Uterus (tissue), 4 donors: ENCODE measurements at places on chromosomes 7 and 10. TPM values are rescaled to one million over a fixed set of nuclear protein-coding genes. Genes with fewer than 3 reads are reported as not detected.

Gene NOBOX
- not detected for total RNA-seq

Gene RTKN2
- total RNA-seq: 12.0 TPM

Gene NEUROD6
- total RNA-seq: not detected

Gene IDI2
- total RNA-seq: not detected

Gene SPDYE8
- not detected for total RNA-seq

Gene SPACDR
- total RNA-seq: not detected

Gene H2BK1
- 4.4 TPM for total RNA-seq

Gene UCMA
- not detected for total RNA-seq

Gene MMS19
- 87.7 TPM for total RNA-seq

Gene HPSE2
- total RNA-seq: 13.6 TPM

Gene CALML3
- total RNA-seq: not detected

Gene PON2
- total RNA-seq: 63.2 TPM

Gene MYL10
- not detected for total RNA-seq

DNA sequence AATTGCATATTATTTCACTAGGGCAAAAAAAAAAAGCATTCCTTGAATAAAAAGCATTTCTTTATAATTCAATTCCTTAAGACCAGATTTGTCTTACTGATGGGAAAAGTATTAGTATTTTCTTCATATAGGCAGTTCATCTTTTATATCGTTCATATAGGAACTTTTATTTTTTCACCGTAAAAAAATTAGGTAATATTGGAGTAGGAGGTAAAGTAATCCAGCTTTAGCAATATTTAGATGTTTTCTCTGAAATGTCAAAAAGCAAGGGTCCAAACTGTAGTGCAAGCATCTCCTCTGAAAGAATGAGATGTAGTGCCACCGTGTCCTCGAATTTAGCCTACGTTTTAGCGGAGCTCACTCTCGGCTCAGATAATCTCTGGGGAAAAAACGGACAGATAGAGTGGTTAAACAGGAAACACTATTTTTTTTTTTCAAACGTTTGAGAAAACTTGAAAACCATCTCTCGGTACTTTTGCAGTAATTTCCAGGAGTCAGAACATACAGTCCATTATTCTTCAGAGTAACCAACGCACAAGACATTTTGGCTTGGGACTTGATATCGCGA is 5.5 kb upstream of the SPAG6 start:
- no peak for DNase-seq

GRCh38 chr10:71221586-71222202 is 9.3 kb downstream of the UNC5B start:
- no peak for DNase-seq

DNA sequence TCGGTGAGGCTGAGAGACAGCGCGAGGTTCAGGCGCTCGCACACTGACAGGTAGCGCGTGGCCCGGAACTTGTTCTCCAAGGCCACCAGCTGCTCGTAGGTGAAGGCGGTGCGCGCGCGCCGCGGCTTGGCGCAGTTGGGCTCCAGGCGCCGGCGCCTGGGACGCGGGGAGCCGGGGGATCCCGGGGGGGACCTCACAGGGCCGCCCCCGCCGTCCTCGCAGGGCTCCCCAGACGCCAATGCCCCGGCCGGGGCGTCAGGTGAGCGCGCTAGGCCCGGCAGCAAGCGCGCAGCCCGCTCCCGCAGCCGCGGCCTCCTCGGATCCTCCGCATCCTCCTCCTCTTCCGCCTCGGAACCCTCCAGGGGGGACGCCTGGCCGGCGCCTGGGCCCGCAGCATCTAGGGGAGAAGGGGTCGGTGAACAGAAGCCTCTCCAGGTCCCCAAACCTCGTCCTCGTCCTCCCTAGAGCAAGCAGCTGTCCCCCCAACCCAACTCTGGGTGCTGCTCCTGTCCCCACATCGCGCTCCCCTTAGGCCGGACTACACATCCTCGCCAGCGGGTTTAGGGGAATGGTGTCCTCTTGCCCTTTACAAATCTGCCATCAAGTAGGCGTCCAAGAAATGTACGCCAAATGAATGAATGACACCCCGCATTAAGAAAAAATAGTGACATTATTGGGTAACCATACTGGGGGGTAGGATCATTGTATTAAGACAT is 1.9 kb downstream of the NKX1-2 start:
- DNase-seq: no peak

- DNase-seq: no peak
Measured at GRCh38 chr7:296373-296945, 6.5 kb downstream of the FOXL3 start.

DNA sequence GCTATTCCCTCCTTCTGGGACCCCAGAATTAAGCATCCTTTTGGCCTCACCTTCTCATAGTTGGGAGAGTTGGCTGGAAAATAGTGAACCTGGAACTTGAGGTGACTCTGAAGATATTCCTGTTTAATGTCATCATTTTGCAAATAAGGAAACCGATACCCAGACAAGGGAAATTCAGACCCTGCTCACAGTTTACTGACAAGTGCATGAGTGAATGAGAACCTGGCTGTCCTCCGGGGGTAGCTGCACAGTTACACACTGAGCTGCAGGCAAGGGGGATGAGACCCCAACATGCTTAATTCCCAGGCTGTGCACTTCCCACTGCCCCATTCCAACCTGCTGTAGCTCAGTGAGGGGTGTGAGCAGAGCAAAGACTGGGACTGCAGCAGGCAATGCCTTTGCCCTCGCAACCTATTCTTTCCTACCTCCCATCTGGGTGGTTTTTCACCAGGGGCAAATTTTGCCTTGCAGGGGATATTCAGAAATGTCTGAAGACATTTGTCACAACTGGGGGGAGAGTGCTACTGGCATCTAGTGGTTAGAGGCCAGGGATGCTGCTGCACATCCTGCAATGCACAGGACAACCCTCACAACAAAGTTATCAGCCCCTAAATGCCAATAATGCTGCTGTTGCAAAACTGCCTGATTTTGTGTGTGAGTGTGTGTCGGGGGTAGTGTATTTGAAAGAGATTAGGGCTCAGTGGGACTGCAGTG is 136.2 kb downstream of the SORCS3 start:
- DNase-seq: no peak

DNA sequence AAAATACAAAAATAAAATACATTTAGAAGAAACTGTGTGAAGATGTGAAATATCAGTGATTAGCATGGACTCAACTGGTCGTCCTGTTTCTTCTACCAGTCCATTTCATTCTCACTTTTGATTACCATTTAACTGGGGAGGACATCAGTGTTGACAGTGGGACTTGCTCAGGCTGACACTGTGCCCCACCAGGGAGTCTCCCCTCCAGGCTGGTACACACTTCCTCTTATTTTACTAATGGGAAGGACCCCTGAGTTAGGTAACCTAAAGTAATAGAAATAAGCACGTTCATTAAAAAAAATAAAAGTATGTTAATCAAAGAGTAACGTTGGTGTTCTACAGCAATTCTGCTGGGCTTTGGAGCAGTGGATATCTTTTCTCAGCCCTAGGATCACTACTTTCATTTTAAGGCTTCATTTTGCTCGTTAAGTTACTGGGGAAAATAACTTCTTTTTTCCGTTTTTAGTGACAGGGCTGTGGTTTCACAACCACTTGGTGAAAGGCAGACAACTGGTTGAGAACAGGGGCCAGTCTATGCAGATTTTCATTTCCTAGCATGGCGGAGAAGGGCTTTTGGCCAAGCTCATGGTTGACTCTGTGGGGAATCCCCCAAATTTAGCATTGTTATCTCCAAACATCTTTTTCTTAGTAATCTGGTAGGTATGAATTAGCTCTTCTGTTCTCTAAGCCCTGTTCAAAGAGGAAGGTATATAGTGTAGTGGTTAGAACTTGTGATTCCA is 2.1 kb downstream of the SNX10 start:
- DNase-seq: no peak

GRCh38 chr10:19932806-19933371 is 116.7 kb downstream of the PLXDC2 start:
- DNase-seq: no peak

DNA sequence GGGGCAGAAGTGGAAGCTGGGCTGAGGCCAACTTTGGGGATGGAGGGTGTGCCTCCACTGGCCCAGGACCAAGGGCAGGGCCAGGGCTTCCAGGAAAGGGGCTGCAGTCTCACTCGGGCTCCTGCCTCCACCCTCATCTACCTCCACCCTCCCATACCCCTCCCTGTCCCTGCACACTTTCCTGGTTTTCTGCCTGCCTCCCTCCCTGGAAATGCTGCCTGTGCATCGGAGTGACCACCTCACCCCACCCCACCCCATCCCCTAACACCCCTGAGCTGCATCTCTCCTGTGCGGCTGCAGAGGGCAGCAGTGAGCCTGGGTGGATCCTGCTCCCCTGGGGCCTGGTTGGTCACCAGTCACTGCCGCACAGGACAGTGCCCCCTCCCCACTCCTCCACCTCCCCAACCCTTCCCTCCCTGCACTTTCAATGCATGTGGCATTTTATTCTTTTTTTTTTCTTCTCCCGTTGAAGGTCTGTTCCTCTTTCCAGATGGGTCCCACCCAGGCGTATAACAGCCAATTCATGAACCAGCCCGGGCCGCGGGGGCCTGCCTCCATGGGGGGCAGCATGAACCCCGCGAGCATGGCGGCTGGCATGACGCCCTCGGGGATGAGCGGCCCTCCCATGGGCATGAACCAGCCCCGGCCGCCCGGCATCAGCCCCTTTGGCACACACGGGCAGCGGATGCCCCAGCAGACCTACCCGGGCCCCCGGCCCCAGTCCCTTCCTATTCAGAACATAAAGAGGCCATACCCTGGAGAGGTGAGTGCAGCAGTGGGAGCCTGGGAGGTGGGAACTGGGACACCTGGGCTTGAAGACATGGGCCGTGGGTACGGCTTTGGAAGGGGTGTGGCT is 54.1 kb upstream of the PPIF start:
- DNase-seq: no peak

DNA sequence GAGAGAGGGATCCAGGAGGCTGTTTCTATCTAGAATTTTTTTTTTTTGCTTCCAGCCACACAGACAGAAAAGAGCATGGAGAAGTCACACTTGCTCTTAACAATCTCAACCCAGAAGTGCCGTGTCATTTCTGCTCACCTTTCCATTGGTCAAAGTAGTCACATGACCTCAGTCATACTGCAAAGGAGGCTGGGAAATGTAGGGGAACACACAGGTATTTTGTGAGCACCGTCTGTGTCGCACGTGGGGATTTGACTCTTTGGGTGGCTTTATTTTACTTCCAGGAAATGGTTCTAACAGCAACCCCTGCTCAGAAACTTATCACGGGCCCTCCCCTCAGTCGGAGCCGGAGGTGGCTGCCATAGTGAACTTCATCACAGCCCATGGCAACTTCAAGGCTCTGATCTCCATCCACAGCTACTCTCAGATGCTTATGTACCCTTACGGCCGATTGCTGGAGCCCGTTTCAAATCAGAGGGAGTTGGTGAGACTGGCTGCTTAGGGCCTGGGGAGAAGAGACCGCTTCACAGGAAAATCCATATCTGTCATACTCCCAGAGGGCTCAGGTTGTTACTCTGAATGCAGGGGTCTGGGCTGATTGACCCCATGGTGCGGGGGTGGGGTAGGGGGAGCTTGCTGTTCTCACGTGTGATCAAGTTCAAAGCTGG is 13.1 kb upstream of the CPA1 start:
- no peak for DNase-seq

DNA sequence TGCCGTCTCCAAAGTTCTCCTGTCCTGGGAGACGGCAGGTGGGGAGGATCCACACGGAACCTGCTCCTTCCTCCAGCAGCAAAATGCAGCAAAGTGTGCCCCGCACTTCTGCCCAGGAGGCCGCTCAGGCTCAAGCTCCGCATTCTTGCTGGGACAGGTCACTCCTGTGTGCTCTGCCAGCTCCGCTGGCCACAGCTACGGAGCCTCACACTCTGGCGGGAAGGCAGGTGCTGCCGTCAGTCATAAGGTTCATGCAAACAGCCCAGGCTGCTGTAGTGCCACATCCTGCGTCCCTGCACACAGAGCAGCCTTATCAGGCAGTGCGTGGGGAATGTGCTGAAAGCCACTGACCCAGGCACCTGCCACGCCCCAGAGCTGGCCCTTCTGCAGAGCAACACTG is 22.4 kb downstream of the ADGRA1 start:
- DNase-seq: no peak

GRCh38 chr10:113610631-113611601 is 52.9 kb downstream of the NRAP start:
- DNase-seq: no peak

DNA sequence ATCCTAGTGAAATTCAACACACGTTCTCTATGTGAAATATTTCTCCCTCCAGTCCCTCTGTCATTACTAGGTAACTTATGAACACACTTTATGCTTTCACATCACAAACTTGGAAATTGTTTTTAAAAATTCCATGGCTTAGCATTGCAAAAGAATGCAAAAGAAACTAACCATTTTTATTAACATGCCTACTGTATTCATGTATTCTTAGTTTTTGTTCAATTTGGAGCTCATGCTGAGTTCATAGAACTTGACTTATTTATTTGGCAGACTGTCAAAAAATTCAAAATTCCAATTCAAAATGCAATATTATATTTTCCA is 155.0 kb upstream of the SEMA3C start:
- DNase-seq: no peak

DNA sequence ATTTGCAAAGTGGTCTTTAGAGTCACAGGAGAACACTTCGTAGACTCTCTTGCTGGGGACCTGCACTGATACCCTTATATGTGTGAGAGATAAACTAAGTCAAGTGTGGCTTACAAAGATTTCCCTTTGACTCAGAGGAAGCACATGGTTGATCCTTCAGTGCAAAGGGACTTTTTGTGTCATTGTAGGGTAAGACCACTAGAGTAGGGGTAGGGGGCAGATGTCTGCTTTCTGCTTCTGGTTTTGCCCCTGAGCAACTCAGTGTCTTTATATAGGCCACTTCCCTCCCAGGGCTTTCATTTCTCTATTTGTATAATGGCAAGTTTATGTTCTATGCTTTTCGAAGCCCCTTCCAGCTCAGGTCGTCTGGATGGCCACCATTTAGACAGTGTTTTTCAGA is 281.7 kb downstream of the SORCS3 start:
- no peak for DNase-seq

DNA sequence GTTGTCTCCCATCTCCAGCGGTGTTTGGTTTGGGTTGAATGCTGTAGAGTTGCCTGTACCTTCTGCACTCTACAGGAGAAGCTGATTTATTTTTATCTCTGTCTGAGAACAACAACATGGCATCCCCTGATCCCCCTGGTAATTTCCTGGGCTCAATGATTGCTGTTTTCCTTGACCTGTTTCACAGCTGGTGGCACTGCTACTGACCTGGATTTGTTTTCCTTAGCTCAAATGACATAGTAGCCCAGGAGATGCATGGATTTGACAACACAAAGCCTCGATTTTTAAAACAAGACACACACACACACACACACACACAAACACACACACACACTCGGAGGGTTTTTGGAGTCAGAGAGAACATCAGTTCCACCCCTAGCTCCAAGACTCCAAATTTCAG is 301.6 kb downstream of the NRG3 start:
- no peak for DNase-seq
